ENCODE measurements at places on chromosomes 7 and 10.

DNA sequence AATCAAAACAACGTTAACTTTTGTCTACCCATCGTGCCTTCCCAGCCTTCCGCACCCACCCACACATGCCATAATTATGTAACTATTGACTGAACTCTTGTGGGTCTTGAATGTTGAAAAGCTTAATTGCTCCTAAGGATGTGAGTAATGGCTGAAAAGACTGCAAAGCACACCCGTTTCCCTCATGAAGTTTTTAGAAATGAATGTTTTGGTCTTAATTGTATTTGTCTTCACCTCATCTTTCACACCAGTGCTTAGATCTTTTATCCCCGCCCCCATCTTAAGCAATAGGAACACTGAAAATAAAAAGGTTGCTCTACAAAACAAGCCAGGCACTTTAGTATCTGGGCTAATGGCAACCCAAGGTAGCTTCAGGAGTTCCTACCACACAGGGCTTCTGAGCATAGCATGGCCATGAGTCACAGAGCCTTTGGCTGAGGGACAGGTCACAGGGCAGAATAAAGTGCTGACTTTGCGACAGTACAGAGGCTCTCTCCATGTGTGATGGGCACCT lies 690.5 kb downstream of the PARD3 start:
- DNase-seq, result no peak

DNA sequence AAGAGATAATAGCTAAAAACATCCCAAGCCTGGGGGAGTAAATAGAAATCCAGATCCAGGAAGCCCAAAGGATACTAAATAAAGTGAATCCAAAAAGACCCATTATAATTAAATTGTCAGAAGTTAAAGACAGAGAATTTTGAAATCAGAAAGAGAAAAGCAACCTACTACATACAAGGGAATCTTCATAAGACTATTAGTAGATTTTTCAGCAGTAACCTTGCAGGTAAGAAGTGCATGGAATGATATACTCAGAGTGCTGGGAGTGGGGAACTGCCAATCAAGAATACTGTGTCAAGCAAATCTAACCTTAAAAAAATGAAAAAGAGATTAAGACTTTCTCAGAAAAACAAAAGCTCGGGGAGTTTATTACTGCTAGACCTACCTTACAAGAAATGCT lies 13.2 kb upstream of the GIMAP1 start:
- DNase-seq, result no peak

DNA sequence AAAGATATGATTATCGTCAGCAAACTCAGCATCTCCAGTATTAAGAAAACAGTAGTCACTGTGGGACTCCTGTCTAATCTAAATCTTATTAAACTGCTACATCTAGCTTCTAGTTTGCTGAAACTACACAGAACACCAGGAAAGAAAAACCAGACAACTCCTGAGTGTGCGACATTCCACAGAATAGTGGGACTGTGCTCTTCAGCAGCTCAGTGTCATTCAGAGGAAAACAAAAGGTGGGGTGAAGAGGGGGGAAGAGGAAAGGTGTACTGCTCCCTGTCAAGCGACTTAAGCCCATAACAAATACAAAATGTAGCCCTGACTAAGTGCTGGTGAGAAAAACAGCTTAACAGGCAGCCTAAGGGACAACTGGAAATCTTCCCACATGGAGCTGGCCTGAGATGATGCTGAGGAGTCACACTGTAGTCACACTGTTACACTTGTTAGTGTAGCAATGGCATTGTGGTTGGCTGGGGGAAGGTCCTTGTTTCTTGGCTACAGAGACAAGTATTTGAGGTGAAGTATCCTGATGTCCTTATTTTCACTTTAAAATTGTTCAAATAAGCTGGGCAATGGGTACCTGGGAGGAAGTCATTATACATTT lies 135.5 kb downstream of the USP6NL start:
- DNase-seq, result no peak

GRCh38 chr7:24290004-24290641 lies 6.1 kb downstream of the NPY start:
- DNase-seq, result no peak

DNA sequence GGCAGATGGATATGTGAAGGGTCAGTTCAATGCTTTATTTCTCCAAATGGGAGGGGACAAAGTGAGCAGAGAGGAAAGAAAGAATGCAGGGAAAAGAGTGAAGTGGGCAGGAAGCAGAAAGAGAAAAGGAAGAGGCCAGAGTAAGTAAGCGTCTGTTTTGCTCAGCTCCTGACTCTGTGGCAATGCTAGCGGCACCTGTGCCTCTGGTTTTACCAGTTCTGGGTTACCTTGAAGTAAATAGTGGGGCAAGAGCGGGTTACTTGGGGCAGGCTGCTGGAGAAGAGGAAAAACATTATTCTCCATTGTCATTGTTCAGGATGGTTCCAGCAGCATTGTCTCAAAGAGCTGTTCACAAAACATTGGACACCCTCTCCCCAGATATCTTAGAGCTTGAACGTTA lies 1.9 kb downstream of the TAS2R40 start:
- DNase-seq, result no peak

- no peak for DNase-seq
These were observed 65.5 kb downstream of the LARP4B start for GRCh38 chr10:865924-866576.

GRCh38 chr10:75356484-75356883 lies 45.1 kb downstream of the ZNF503 start:
- DNase-seq, result no peak

DNA sequence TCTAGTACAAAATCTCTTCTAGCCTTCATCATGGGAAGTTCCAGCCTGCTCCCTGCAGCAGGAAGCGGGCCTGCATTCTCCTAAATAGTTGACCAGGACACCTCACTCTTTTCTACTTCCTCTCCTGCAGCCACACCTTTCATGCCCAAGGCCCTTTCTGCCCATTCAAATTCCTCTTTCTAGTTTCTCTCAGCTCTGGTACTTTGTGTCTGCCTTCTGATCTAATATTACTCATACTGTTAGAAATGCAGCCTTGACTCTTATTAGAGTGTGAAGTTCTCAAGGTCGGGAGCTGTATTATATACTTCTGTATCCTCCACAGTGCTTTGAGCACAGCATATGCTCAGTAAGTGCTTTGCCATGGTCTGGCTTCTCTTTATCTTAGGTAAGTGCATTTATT lies 103.1 kb downstream of the PRKCQ start:
- DNase-seq, result no peak

GRCh38 chr10:4450981-4451908 lies 374.8 kb upstream of the AKR1E2 start:
- DNase-seq, result no peak

DNA sequence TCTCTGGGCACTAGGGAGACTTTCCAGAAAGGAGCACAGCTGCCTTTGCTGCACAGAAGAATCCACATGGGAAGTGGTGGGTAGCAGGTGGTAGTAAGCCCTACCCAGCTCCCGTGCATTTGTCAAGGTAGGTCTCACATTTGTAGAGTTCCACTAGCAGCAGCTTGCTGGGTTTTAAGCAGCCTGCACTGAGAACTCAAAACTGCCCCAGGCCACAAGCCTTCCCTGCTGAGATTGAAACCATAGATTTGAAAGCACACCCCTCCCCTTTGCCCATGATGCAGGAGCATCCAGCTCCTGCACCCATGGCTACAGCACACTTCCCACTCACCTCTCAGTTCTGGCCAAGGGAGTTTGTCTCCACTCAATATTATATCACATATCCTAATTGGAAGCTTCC lies 604.5 kb upstream of the STEAP1 start:
- no peak for DNase-seq
